ENCODE measurements at places on chromosomes 6 and 20. TPM values are rescaled to one million over a fixed set of nuclear protein-coding genes. Genes with fewer than 3 reads are reported as not detected.

The KHDRBS2 gene
- not detected for polyA plus RNA-seq

The NFATC2 gene
- 14.5 TPM for polyA plus RNA-seq

The TASP1 gene
- polyA plus RNA-seq = 5.0 TPM

DNA sequence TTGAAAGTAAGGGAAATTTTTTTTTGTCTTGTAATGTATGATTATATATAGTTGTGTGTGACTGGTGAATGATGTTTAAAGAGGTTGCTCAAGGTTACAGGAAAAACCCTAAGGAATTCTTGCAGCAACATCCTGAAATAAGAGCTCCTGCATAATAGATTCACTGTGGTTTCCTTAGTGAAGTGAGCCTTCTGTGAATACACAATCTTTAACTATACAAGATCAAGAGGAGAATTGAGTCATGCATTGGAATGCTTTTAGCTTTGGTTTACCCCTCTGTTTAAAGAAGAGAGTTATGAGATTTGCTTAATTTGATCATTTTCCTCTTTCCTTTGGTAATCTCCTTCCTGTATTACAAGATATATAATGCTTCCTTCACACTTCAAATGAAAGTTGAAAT lies 141.6 kb upstream of the EYA4 start:
- no peak for DNase-seq

DNA sequence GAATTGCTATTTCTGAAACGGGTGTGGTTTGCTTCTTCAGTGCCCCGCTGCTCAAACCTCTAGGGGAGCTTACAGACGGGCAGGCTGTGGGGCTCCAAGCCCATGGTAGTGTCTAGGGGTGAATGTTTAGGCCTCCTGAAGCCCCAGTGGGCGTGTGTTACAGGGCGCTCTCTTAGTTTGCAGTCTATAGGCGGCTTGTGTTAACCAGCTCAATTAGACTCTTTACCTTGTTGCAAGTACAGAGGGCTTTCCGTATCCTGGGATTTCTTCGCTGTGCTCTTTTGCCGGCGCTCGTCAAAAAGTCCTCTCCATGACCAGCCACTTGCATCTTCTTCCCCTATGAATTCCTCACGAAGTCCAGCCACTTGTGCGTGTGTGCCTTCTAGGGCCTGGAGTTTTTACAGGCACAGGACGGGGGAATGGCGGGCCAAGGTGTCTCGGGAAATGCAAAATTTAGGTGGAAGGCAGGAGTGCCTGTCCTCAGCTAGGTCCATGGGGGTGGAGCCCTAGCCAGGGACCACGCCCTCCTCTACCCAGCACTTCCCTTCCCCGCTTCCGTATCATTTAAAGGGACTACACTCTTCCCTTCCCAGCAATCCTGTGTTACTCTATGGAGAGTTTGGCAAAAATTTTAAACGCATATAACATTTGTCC lies 94.5 kb downstream of the HTR1B start:
- DNase-seq = no peak

- DNase-seq = no peak
Observed at GRCh38 chr20:63322933-63323273, 29.9 kb downstream of the COL20A1 start.

DNA sequence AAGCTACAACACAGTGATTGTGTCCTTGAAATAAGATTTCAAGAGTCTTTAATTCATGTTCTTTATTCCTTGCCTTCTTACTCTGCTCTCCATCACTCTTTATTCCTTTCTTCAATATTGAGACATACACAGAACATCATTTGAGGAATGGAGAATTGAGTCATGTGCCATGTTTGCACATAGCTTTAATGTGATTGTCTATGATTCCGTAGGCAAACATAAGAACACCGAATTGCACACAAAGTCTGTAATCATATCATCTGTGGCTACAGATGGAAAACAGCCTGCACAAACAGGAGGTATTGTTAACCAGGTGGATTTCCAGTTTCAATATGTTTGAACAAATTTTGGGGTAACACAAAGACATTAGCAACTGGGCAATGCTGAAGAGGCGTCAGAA lies 571.6 kb upstream of the GJE1 start:
- no peak for DNase-seq

Measured in immature natural killer cell (primary cell).